M059J (cell line): ENCODE measurements at places on chromosomes 5 and 9. TPM values are rescaled to one million over a fixed set of nuclear protein-coding genes. Genes with fewer than 3 reads are reported as not detected.

DNA sequence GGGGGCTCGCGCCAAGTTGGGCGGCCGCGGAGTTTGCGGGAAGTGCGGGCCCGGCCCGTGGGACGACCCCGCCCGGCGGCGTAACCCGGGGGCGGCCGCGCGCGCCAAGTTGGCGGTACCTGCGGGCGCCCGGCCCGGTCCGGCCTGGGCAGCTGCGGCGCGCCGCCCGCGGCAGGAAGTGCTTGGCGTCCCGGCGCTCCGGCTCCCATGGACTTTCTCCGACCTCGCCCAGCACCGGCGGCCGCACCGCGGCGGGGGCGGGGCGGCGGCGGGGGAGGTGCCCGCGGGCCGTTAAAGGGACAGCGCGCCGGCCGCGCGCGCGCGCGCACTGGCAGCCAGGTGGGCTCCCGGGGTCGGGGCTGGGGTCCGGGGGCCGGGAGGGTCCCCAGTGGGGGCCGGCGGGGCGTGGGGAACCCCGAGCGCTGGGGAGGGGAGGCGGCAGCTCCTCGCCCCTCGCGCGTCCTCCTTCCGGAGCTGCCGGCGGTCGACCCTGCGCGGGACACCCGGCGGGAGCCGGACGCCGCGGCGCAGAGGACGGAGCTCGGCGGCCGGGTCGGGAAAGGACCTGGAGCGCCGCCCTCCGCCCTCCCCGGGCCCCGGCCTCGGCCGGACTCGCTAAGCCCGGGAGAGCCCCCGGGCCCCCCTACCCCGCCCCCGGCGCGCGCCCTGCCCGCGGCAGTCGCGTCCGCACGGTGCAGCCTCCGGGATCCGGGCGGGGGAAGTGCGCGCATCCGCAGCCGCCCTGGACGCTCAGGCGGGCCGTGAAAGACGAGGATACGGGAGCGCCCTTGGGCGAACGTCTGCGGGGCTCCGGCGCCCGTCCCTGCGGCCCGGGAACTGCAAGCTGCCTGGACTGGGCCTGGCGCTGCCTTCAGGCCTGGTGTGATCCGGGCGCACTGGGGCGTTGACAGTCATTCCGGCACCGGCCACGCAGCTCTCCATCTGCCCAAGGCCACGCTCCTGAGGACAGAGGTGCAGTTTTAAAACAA is at the start of gene NACC2:
Gene NACC2, minus strand, starts transcription at position 220 of the 989 bp plus-strand sequence. CDS start 44,768 bp downstream, outside the sequence.
- peak; percentile 63 for DNase-seq

- no peak for DNase-seq
Observed at GRCh38 chr5:138651058-138651766, 76.0 kb upstream of the HSPA9 start.

GRCh38 chr5:59436364-59437148 is 457.0 kb downstream of the PDE4D start:
- no peak for DNase-seq

Gene CENPP
- total RNA-seq, result 3.8 and 23.1 TPM in 2 replicates

Gene ZBTB34
- total RNA-seq, result 1.9 and 4.3 TPM in 2 replicates

Gene FGF1
- total RNA-seq, result 2.4 and 4.1 TPM in 2 replicates
